Aorta (tissue), 5 donors: ENCODE measurements at places on chromosomes 4 and X. TPM values are rescaled to one million over a fixed set of nuclear protein-coding genes. Genes with fewer than 3 reads are reported as not detected.

DNA sequence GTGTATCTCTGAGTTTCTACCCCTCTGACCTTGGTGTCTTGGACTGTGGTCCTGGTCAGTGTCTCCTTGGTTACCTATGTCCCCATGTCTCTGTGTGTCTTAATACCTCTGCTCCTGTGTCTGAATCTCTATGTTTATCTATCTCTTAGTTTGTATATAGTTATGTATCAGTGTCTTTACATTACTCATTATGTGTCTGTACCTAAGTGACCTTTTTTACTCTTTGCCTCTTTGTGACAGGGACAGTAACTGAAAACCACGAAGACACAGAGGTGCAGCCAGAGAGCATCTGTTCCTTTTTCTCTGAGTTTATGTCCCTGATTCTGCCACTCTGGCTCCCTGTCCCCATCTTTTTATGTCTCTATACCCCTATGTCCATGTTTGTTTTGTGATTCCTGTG is 49.4 kb downstream of the ITIH6 start:
- no peak for DNase-seq

The RASL11B gene
- 5.7 TPM for total RNA-seq

- no peak for DNase-seq
Measured at GRCh38 chrX:43969504-43970501, 3.4 kb downstream of the NDP start.

- DNase-seq, result no peak
Measured at GRCh38 chr4:113574636-113575103, 186.9 kb downstream of the CAMK2D start.

DNA sequence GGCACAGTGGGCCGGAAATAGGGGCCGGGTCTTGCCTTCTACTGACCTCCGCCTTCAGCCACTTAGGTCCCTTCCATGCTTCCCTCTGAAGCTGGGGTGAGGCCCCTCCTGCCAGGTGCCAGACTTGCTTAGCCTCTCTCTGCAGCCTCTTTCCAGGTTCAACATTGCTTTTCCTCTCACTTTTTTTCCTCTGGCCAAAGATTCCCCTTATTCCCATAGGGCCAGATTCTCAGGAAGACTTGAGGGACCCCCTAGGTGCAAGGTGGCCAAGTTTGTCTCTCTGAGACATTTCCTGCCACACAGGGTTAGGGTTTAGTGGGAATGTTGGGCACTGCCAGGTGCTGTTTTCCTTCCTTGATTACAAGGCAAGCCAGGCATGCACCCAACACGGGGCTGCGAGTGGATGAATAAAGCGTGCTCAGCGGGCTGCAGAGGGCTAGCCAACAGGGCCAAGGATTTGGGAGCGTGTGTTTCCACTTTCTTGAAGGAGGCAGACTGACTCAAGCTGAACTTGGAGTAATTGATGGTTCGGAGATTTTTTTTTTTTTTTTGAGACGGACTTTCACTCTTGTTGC is 7.6 kb upstream of the GJB1 start:
- no peak for DNase-seq

- no peak for DNase-seq
Measured at GRCh38 chr4:152360045-152360410, 175.9 kb downstream of the FBXW7 start.

GRCh38 chr4:6495296-6495590 is 22.8 kb upstream of the PPP2R2C start:
- no peak for DNase-seq

DNA sequence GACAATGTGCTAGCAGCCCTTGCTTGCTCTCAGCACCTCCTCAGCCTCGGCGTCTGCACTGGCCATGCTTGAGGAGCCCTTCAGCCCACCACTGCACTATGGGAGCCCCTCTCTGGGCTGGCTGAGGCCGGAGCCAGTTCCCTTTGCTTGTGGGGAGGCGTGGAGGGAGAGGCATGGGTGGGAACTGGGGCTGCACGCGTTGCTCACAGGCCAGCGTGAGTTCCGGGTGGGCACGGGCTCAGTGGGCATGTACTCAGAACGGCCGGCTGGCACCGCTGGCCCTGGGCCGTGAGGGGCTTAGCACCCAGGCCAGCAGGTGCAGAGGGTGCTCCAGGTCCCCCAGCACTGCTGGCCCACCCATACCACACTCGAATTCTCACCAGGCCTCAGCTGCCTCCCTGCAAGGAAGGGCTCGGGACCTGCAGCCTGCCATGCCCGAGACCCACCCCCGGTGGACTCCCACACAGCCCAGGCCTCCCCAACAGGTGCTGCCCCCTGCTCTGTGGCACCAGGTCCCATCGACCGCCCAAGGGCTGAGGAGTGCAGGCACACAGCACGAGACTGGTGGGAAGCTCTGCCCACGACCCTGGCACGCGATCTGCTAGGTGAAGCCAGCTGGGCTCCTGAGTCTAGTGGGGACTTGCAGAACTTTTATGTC is 100.3 kb downstream of the SLC39A8 start:
- no peak for DNase-seq

DNA sequence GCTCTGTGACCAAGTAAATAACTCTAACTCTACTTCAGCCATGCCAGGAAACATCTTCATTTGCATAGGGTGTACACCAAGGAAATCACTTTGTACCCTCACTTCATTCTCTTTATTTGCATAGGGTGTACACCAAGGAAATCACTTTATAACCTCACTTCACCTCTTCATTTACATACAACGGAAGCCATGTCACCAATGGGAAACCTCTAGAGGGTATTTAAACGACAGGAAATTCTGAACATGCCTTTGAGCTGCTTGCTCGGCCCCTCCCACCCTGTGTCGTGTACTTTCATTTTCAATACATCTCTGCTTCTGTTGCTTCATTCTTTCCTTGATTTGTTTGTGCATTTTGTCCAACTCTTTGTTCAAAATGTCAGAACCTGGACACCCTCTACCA is 848.1 kb upstream of the FRG1 start:
- no peak for DNase-seq

The ADH1B gene
- 753 TPM for total RNA-seq

DNA sequence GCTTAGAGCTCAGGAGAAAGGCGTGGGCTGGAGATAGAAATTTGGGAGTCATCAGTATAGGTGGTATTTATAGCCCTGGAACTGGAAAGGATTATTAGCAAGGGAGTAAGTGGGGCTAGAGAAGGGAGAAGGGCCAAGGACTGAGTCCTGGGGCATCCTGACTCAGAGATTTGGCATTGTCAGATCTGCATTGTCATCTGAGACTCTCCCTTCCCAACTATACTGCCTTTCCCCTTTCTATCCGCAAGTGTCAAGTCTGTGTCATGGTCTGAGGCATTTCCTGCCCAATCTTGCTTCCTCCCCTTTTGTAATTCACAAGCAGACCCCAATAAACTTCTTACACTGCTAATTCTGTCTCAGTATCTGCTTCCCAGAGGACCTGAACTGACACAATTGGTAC is 24.4 kb upstream of the SLC25A43 start:
- no peak for DNase-seq

- no peak for DNase-seq
Measured at GRCh38 chr4:109946120-109946519, 33.4 kb downstream of the EGF start.

DNA sequence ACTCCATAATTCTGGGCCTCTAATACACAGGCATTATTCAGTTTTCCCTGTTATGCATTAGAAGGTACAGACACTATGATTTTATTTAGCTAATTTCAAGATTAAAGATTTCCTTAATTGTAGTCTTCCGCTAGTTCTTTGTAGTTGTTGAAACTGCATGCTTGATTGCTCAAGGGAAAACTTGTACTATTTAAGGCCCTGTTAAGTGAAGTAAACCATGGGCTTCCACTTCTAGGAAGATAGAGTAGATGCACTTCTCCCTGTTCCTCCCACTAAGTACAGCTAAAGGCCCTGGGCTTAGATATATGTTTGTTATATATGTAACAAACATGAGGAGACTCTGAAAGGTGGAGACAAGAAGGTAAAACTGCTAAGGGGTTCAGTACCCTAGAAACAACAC is 215.8 kb upstream of the LEF1 start:
- no peak for DNase-seq

- no peak for DNase-seq
Measured at GRCh38 chr4:138177278-138177968, 64.7 kb downstream of the SLC7A11 start.

- no peak for DNase-seq
Measured at GRCh38 chr4:37383579-37384229, 139.2 kb downstream of the NWD2 start.

The TLR3 gene
- total RNA-seq, result 6.2 TPM

The IL2RG gene
- 4.4 TPM for total RNA-seq
